Effector CD4-positive, alpha-beta T cell (primary cell): ENCODE measurements at places on chromosomes 5 and 9.

DNA sequence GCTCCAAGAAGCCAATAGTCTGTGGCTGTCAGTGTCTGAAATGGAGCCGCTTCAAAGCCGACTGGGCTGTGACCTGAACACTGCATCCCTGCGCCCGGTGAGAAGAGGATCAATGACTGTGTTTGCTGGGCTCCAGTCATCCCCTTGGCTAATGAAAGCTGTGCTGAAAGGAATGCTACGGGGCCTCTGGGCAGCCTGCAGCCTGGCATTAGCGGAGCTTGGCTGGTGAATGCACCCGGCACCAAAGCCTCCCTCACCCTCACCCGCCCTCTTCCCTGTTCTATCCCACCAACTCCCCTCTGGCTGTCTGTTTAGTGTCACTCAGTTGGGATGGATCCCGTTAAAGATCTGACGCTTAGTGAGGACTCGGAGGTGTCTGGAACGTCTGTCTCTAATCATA, 355.3 kb downstream of the BNC2 start:
- DNase-seq, result no peak

- no peak for DNase-seq
These were observed 15.5 kb upstream of the GNAQ start for GRCh38 chr9:78047106-78047505.

DNA sequence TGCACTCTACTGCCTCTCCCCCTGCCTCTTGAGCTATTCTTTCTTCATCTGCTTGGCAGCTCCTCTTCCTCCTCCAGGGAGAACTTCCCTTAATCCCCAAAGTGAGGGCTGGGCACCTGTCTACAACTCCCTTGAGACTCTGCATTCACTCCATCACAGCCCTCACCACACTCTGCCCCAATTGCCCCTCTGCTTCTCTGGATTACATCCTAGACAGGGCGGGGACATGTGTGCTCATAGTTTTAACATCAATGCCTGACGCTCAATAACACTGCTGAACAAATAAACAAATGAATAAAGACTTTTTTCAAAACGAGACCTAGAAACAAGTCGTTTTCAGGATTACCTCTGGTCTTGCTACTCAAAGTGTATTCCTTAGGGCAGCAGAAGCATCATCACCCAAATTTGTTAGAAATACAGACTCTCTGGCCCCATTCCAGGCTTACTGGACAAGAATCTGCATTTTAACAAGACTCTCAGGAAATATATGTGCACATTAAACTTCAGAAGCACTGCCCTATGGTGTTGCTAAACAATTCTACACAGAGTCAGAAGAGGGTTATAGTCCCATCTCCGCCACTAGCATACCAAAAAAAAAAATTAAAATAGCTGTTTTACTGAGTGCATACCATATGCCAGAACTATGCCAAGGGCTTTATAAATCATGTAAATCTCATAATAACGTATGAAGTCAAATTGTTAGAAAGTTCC, 115.6 kb downstream of the CDK5RAP2 start:
- no peak for DNase-seq

- DNase-seq, result no peak
These were observed 174.3 kb upstream of the PIK3R1 start for GRCh38 chr5:68041293-68041692.
